Fibroblast of gingiva (primary cell): ENCODE measurements at places on chromosomes 3 and 15.

DNA sequence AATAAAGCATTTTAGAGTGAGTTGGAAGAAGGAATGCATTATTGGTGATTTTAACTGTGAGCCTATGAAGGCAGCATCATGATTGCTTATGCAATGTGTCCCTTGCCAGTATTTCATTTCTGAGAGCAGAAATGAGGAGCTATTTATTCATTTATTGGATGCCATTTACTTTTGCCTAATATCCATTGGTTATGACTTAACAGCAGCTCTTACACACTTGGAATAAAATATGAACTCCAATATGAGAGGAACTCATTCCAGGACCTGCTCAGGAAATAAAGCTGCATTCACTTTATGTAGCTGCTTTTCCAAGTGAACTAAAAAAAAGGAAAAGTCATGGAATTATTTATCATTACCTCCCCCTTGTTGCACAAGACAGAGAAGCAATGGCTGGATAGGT, 280.1 kb downstream of the LRTM1 start:
- no peak for DNase-seq

- no peak for DNase-seq
Measured at GRCh38 chr15:61157933-61158332, 71.2 kb downstream of the RORA start.

- no peak for DNase-seq
Measured at GRCh38 chr3:54547051-54547450, 380.8 kb downstream of the LRTM1 start.

GRCh38 chr3:138449490-138449889, 15.1 kb downstream of the ESYT3 start:
- DNase-seq: no peak

DNA sequence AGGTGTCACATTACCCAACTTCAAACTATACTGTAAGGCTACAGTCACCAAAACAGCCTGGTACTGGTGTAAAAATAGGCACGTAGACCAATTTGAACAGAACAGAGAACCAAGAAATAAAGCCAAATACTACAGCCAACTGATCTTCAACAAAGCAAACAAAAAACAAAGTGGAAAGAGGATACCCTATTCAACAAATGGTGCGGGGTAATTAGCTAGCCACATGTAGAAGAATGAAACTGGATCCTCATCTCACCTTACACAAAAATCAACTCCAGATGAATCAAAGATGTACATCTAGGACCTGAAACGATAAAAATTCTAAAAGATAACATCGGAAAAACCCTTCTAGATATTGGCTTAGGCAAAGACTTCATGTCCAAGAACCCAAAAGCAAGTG, 13.1 kb downstream of the PEAK1 start:
- no peak for DNase-seq

GRCh38 chr15:72227192-72227586, 3.8 kb downstream of the PKM start:
- peak; percentile 56 for DNase-seq

GRCh38 chr3:62153231-62153630, 220.1 kb downstream of the FEZF2 start:
- no peak for DNase-seq
